ENCODE measurements at places on chromosomes 1 and 21.

GRCh38 chr1:155250246-155250632, 5.0 kb downstream of the ENTREP3 start:
- no peak for DNase-seq

- DNase-seq, result no peak
Observed at GRCh38 chr1:70947835-70948234, 99.8 kb downstream of the PTGER3 start.

- DNase-seq, result no peak
Observed at GRCh38 chr1:159275891-159276290, 26.2 kb upstream of the FCER1A start.

- DNase-seq, result no peak
Observed at GRCh38 chr1:219788091-219788490, 140.3 kb downstream of the SLC30A10 start.

GRCh38 chr1:203985044-203985443, 87.9 kb upstream of the SOX13 start:
- DNase-seq, result no peak

- DNase-seq, result no peak
Observed at GRCh38 chr1:26536081-26536480, 6.5 kb downstream of the RPS6KA1 start.

DNA sequence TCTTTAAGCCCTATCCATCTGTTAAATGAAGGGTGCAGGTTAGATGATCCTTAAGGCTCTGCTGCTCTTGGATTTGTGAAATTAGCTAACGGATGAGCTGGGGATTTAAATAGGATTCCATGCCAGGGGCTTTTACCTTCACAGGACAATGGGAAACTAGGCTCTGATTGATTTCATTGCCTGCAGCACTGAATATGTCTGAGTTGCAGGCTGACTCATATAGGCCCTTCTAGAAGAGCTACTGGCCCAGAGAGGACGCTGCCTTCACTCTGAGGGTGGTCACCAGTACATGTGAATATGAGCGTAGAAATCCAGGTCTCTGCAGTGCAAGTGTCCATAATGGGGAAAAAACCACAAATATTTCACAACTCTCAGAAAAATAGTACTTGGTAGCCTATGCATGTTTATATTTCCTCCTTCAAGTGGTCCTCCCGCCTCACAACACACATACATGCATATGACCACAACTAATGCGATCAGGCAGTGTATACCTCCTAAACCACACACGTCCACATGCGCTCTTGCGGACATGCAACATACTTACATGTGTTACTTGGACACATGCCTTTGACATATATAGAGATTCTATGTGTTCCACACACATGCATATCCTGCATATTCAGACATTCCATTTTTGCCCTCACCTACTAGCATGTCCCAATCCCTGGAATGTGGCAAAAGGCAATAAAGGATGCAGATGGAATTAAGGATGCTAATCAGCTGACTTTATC, 233.8 kb upstream of the JUN start:
- DNase-seq, result no peak

DNA sequence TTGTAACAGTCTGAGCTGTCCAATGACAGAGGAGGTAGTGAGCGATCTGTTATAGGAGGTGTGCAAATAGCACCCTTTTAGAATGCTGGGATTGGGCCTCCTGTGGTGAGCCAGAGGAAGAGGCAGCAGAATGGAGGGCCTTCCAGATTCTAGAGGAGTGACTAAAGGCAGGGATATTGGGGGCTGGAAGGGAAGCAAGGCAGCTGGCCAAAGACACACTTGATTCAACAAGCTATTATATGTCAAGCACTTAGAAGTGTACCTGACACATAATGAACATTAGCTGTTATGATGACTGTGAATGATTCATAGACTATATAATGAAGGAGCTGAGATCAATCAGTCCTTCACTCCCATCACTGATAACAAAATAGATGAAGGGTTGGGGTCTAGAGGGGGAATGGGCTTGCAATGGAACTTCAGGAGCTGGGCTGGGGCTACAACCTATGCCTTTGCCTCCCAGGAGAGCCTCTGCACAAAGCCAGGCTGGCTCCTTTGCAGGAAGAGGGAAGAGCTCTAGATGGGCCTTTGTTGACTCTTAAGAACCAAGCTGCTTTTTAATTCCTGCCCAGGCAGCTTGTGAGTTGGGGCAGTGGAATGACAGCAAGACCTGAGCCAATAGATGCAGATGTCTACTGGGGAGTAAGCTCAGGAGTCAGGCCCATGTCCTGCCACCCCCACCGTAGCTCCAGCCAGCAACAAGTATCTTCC, 2.3 kb upstream of the MKNK1 start:
- DNase-seq, result no peak

DNA sequence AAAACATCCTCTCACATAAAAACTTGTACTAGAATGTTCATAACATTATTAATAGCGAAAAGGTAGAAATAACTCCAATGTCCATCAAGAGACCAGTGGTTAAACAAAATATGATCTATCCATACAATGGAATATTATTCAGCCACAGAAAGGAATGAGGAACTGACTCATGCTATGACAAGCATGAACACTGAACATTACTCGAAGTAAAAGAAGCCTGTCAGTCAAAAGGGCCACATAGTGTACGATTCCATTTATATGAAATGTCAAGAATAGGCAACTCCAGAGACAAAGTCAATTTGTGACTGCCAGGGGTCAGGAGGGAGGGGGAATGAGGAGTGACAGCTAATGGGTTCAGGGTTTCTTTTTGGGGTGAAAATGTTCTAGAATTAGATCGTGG, 2.3 kb downstream of the VPS26C start:
- no peak for DNase-seq

DNA sequence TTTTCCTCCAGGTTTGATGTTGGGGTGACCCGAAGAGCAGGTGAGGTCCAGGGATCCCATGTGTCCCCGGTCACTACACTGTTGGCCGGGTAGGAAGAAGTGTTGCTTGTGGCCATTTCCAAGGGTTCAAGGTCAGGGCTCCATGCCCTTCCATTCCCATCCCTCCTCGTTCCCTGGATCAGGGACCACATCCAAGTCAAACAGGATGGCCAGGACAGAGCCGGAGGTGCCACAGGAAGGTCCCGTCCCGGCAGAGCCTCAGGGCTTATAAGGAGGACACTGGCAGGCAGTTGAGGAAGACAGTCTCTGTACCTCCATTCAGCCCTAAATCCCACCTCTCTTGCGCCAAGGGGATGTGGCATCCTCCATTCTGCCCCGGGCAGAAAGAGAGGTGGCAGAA, 22.0 kb upstream of the FAM131C start:
- DNase-seq, result no peak

GRCh38 chr1:201294876-201295275, 11.6 kb downstream of the PKP1 start:
- DNase-seq, result no peak

- DNase-seq, result peak; percentile 1
Observed at GRCh38 chr1:49694251-49694827, 329.4 kb downstream of the AGBL4 start.

GRCh38 chr1:216554934-216555333, 131.7 kb upstream of the USH2A start:
- no peak for DNase-seq

DNA sequence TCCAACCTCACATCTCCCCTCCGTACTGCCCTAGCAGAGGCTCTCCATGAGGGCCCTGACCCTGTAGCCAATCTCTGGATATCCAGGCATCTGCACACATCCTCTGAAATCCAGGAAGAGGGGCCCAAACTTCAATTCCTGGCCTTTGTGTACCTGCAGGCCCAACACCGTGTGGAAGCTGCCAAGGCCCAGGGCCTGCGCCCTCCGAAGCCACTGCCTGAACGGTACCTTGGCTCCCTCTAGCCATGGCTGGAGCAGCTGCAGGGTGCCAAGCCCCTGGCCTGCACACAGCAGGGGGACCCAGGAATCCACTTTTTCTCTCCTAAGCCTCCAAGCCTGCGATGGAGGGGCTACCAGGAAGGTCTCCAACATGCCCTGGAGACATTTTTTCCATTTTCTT, 84.2 kb downstream of the PTGER3 start:
- no peak for DNase-seq

DNA sequence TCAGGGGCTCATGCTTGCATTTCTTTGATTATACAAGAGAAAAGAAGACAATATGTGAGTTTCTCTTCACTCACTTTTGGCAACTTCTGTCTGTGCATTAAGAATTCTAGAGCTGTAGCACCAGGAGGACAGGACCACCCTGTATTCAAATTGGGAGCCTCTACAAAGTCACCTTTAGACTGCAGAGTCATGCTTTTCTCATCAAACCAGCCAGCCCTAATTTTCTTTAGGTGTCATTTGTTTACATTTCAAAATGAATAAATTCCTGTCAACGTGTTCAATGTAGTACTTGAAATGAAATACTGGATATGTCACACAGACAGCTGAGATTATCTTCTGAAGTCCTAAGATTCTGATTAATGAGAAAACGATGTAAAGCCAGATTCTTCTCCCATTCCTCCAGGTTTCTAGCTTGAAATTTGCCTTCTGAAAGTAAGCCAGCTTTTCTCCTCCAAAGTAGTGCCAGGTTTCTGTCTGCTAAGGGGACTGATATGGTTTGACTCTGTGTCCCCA, 177.2 kb downstream of the GRIK1 start:
- no peak for DNase-seq

All from stomach (tissue), 19 donors.